ENCODE measurements at places on chromosomes 16 and 17.

DNA sequence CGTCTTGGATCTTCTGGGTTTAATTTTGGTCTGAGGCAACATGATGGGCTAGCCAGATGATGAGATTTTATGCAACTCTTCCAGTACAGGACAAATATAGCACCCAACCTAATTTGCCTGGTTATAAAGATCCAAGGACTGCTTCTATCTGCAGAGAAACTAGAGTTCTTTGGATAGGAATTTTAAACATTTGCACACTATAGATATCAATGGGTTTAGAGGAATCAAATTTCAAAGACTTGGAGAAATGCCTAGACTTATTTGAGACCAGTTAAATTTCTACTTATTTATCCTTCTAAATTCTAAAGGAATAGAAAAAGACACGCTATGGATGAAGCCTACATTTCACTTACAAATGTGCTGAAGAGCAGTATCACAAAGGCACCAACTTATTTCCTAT lies 12.6 kb downstream of the PMFBP1 start:
- H3K36me3 ChIP-seq = peaks cover 4% of the 10 kb centered on the region
- no peak for DNase-seq
- H3K27me3 ChIP-seq = peaks cover 14% of the 10 kb centered on the region
- H3K4me1 ChIP-seq = peaks cover 14% of the 10 kb centered on the region
- no peak overlapping the region for H3K4me3 ChIP-seq
- H3K27ac ChIP-seq = no peak overlapping the region

DNA sequence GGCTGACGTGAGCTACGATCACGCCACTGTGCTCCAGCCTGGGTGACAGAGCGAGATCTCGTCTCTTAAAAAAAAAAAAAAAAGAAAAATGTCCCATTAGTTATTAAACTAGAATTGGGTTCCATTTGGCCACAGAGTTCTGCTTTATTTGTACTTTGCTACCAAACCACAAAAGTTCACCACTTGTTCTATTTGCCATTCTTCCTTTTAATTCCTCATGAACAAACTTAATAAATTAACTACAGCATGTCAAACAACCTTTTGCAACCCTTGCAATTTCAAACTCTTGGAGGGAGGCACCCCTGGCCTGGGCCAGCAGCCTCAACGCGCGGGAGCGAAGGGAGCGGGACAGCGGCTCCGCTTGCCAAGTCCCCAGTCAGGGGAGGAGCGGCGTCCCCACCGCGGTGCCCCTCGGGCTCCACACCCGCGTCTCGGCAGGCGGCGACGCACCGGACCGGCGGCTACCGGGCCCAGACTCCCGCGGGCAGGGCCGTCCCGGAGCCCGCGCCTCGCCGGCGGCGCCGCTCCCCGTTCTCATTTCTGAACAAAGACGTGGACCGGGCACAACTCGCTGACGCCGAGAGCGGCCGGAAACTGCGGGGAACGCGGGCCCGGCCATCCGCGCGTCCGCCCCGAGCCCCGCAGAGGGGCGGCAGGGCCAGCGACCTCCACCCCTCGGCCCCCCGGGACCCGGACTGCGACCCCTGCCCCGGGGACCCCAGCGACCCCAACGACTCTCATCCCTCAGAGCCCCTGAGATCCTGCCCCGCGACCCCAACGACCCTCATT lies 775 bp downstream of the CYTH1 start:
- no peaks in the 10 kb centered on the region for H3K36me3 ChIP-seq
- H3K4me3 ChIP-seq = peak overlapping the region; percentile 77
- peaks cover 3% of the 10 kb centered on the region for H3K27me3 ChIP-seq
- no peak overlapping the region for H3K27ac ChIP-seq
- H3K4me1 ChIP-seq = peaks cover 19% of the 10 kb centered on the region
- peak; percentile 59 for DNase-seq

GRCh38 chr16:68873635-68874471 lies 30.5 kb downstream of the TANGO6 start:
- H3K27me3 ChIP-seq = no peaks in the 10 kb centered on the region
- no peak overlapping the region for H3K4me3 ChIP-seq
- peaks cover 13% of the 10 kb centered on the region for H3K4me1 ChIP-seq
- DNase-seq = no peak
- peaks cover 22% of the 10 kb centered on the region for H3K36me3 ChIP-seq

GRCh38 chr16:81928271-81928918 lies 82.9 kb downstream of the SDR42E1 start:
- H3K27me3 ChIP-seq = no peaks in the 10 kb centered on the region
- H3K4me3 ChIP-seq = no peak overlapping the region
- H3K4me1 ChIP-seq = peaks cover 13% of the 10 kb centered on the region
- no peaks in the 10 kb centered on the region for H3K36me3 ChIP-seq
- DNase-seq = no peak

DNA sequence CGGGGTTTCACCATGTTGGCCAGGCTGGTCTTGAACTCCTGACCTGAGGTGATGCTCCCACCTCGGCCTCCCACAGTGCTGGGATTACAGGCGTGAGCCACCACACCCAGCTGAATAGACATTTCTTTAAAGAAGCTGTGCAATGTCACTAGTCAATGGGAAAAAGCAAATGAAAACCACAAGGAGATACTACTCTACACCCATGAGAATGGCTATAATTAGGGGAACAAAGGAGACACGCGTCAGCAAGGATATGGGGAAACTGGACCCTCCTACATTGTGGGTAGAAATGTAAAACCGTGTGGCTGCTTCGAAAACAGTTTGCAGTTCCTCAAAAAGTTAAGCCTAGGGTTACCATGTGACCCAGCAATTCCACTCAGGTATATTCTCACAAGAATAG lies 103.4 kb downstream of the VPS53 start:
- no peak for DNase-seq
- no peaks in the 10 kb centered on the region for H3K27me3 ChIP-seq
- H3K4me3 ChIP-seq = no peak overlapping the region
- H3K36me3 ChIP-seq = peaks cover 14% of the 10 kb centered on the region
- H3K27ac ChIP-seq = no peak overlapping the region

DNA sequence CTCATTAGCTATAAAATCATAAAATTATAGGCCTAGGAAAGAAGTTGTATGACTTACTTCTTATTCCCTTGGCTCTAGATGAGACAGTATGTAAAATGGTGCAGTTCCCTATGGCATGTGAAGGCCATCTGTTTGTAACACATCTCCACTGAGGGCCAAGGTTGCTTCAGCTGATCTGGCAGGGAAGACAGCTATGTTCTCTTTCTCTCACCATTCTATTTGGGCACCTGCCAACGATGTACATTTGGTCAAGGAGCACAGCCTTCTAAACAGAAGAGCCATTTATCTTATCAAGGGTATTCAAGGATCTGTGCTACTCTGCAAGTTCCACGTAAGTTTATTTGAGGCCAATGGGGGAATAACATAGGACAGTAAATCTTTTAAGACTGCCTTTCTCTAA lies 129.8 kb upstream of the TOM1L1 start:
- DNase-seq = no peak
- H3K4me1 ChIP-seq = peaks cover 6% of the 10 kb centered on the region
- H3K4me3 ChIP-seq = no peak overlapping the region
- H3K27me3 ChIP-seq = peaks cover 2% of the 10 kb centered on the region
- H3K36me3 ChIP-seq = peaks cover 50% of the 10 kb centered on the region

GRCh38 chr16:47574091-47575054 lies 113.2 kb downstream of the PHKB start:
- H3K4me1 ChIP-seq = peaks cover 7% of the 10 kb centered on the region
- peaks cover 8% of the 10 kb centered on the region for H3K36me3 ChIP-seq
- H3K27ac ChIP-seq = peak overlapping the region; percentile 33
- DNase-seq = no peak

GRCh38 chr17:50312308-50312707 lies 33.6 kb upstream of the XYLT2 start:
- DNase-seq = no peak
- no peak overlapping the region for H3K27ac ChIP-seq
- no peak overlapping the region for H3K4me3 ChIP-seq

DNA sequence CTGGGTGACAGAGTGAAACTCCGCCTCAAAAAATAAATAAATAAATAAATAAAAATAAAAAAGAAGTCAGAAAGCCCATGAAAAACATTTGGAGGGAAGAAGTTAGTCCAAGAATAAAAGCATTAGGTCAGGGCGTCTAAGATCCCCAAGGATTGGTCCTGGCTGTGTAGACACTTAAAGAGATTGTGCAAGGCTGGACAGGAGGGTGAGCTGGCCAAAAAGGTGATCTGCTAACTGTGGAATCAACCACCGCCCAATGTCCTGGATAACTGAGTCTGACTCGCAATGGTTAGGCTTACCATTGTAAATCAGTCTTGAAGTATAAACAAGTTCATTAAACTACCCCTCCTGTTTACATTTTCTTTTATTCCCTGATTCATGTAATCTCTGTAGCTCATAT lies 8.8 kb upstream of the ABCA8 start:
- H3K4me3 ChIP-seq = no peak overlapping the region
- no peaks in the 10 kb centered on the region for H3K36me3 ChIP-seq
- H3K4me1 ChIP-seq = no peaks in the 10 kb centered on the region
- H3K27me3 ChIP-seq = no peaks in the 10 kb centered on the region

- DNase-seq = no peak
- H3K27ac ChIP-seq = peak overlapping the region; percentile 70
These were observed 40.1 kb downstream of the KLHDC4 start for GRCh38 chr16:87725596-87726235.
